ENCODE measurements at places on chromosomes 1 and 21.

DNA sequence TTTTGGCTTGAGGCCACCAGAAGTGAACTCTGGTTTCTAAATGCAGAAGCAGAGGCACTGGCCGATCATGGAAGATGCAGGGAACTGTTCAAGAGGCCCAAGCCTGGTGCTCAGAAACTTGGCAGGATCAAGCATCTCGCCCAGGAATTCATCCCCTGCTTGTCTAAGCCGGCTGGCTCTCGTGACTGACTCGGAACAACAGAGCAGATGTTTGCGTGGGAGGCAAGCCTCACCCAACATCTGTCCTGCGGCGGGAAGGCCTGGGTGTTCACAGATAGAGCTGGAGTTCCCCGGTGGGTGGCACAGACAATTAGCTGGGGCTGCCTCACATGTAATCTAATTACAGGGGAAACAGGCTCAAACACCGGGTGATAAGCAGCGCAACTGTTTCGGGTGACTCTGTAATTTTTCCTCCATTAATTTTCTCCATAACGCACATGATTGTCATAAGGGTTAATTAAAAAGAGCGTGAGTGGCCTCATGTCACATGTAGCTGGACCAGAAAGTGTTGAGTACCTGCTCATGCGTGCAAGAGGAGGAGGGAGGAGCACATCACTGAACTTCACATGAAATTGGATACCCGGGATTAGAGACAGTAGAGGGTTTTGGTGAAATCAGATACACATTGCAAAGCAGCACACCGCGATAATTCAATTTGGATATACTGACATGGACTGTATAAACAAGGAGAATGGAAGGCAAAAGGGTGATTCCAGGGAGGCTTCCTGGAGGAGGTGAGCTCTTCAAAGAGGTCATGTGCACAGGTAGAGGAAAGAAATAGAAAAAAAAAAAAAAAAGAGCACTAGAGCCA lies 180.0 kb downstream of the ETS2 start:
- peak; percentile 73 for DNase-seq

DNA sequence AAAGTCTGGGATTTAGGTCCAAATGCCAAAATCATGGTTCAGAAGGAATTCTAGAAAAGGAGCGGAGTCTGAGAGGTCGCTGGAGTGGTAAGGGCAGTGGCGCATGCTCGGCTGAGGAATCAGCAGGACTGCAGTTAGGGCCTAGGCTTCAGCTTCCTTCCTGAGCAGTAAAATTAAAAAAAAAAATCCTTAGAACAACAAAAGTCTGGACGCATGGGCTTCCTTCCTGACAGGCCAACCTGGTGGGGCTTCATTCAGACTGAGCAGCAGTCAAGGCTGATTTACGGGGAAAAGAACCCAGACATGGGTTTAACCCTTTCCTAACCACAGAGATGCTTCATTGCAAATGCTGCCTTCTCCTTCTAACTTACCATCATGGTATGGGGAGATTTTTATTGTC lies 17.1 kb downstream of the RNF220 start:
- DNase-seq = no peak

DNA sequence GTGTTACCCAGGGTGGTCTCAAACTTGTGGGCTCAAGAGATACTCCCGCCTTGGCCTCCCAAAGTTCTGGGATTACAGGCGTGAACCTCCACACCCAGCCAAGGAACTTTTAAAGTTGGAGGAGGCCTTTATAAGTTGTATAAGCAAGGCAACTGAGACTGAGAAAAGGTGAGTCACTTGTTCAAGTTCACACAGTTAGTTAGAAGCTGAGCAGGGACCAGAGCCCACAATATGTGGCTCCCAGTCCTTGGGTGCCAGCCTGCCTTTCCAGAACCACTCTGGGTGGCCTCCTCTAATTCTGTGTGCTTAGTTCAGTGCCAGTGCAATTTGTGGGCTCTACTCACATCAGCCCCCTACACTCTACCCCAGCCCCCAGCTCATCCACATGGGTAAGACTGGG lies 3.7 kb downstream of the RAB25 start:
- DNase-seq = no peak

DNA sequence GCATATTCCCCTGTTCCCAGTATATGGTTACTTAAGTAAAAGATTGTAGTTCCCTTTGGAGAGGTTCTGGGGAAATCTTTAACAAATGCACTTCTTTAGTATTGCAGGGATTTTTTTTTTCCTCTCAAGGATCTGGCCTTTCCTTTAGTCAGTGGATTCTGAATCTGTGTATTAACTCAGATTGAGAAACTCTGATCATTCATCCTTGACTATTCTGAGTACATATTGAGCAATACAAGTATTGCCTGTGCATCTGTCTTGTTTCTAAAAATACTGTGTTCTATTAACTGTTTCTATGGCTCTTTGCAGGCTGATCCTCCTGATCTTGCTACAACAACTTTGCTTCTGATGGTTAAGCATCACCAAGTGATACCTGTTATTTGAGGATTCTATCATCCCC lies 67.8 kb upstream of the FGGY start:
- no peak for DNase-seq

DNA sequence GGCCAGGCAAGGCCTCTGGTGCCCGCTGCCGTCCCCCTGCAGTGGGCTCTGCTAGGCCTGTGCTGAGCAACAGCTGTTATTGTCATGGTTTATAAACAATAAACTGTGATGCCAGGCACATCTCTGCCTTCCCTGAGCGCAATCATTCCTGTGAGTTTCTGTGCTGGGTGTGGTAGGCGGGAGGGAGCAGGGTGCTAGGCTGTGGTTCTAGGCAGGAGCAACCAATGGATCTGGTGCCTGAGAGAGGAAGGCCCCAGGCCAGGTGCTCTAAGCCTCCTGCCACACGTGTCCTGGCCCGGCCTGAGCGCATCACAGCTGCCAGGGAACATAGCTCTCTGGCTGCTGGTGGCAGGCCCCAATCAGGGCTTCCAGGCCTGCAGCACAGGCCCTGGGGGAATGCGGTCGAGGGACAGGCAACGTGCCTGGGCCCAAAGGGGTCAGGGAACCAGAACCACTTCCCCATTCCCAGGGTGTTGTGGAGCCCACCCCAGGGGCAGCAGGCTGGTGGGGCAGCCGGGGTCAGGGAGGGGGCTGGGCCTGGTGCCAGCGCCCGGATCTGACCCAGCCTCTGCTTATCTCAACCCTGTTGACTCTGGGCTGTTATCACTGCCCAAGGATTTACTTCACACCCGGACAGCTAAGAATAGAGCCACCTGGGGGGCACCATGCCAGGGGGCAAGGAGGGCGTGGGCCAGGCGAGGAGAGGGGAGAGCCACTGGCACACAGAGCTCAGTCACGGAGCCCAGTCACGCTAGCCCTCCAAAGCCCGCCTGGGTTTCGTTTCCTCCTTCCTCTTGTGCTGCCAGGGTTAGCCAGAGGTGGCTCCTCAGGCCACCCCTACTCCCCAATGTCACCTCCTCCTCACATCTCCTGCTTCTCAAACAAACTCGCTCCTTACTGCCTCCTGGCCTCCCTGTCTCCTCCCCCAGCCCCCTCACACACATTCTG lies 11.5 kb downstream of the TRIM46 start:
- no peak for DNase-seq

DNA sequence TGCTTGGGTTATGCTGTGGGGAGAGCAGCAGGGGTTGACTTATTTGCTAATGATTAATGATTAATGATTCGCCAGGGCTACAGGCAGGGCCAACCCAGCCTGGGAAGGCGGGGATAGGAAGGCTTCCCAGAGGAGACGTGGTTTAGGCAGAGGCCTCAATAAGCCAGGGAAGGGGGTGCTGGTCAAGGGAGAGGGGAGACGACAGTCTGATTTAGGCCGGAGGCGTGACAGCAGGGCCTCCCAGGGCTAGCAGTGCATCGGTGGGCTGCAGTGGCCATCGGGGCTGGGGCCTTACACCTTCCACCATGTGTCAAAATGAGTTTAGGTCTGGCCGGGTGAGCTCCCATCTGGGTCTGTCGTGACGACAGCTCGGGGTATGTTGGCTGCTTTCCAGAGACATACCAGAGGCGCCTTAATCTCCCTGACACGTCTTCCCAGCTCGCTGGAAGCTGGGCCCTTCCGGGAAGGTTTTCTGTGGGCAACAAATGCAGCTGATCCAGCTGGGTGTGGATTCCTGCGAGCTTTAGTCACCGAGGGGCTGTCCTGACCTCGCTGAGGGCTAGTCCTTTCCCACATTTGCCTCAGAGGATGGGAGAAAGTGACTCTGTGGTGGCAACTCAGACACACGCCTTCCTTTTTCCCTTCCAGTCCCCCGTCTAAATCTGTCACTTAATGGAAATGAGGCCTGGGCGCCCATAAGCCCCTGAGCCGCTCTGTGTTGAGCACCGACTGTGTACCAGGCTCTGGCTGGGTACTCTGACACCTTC lies 3.7 kb upstream of the SLC1A7 start:
- no peak for DNase-seq

DNA sequence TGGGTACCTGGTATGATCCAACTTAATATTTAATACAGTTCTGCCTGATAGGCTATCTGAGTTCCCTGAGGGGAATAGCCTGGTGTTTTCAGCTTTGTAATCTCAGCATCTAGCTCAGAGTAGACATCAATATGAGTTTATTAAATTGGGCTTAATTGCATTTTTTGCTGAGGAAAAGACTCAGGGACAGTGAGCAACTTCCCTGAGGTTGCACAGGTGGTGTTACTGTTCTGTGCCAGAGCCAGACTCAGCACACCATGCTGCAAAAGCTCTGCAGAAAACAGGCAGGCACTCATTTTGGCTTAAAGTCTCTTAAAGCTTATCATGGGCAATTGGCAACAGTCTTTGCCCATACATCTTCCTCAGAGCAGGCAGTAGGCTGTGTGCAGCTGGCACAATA lies 90.5 kb upstream of the JUN start:
- no peak for DNase-seq

- DNase-seq = no peak
Observed at GRCh38 chr1:196319301-196319700, 288.9 kb downstream of the KCNT2 start.

GRCh38 chr1:30195424-30196134 lies 527.8 kb downstream of the MATN1 start:
- no peak for DNase-seq

- DNase-seq = no peak
Observed at GRCh38 chr21:33872881-33873515, 42.6 kb downstream of the ATP5PO start.

- no peak for DNase-seq
Observed at GRCh38 chr1:245458761-245459174, 304.0 kb downstream of the KIF26B start.

- no peak for DNase-seq
Observed at GRCh38 chr1:154497026-154497806, 4.8 kb upstream of the TDRD10 start.

DNA sequence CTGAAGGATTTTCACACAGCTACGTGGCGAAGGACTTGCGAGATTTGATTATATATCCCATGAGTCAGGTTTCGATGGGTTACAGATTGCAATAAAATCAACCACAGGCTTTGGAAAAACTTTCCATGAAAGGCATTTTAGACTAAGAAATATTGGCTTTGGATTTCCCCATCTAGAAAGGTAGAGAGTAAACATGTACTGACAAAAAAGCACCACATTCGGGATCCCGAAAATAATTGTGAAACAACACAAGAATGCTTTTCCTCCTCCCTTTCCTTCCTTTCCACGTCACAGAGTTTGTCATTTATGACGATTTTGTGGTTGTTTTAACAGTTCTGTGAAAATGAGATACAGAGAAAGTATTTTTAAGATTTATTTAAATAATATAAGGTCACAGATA lies 38.5 kb downstream of the TGFB2 start:
- DNase-seq = no peak

GRCh38 chr1:62389531-62389930 lies 47.3 kb upstream of the USP1 start:
- no peak for DNase-seq

Measured in stimulated activated effector memory CD8-positive, alpha-beta T cell treated with anti-CD3 and anti-CD28 coated beads, Interleukin-12 subunit alpha, Interleukin-12 subunit beta, amount 100 ng/mL, for 72 hours (primary cell).